ENCODE measurements at places on chromosomes 3 and 15.

DNA sequence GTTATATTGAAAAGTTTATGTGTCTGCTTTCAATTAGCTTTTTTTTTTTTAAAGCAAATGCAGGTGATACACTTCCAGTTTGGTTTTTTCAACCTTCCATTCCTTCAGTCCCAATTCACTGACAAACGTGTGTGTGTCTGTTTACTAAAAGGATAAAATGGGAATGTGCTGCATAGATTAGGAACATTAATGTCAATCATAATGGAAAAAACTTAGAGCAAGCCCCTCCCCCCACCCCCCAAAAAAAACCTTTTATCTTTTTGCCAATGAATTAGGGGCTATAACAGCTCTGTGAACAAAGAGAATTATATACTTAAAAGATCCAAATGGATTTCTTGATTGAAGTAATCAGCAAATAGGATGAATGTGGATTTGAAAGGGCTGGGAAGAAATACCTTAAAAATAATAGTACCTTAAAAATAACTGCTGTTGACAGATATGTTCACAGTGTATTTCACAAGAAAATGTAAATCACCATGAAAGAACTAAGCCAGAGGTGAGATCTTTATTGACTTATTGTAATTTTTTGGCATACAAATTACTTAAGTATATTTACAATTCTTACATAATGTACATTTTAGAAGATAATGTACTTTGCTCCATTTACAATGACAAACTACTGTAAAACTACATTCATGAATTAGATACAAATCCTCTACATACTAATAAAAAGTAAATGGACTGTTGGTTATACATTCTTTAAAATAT lies 3.5 kb upstream of the XXYLT1 start:
- DNase-seq: no peak

- DNase-seq: no peak
These were observed 24.6 kb downstream of the TRA2B start for GRCh38 chr3:185912929-185913901.

DNA sequence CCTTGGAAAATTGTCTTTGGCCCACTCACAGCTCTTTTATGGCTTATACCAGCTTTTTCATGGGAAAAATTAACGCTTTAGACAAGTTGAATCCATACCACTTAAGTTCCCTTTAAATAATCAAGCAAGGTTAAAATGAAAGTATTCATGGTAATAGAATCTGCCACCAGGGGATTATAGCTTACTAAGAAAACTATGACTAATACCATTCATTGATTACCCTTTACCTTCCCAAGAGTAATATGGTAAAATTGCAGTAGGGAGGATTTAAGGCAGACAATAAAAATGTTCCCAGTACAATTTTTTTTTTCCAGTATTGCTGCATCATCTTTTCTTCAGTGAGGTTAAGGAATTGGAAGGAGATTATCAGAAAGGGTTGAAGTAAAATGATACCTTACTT lies 641.1 kb upstream of the NAALADL2 start:
- DNase-seq: no peak

- no peak for DNase-seq
These were observed 66.4 kb upstream of the CCNL1 start for GRCh38 chr3:157226173-157226847.

- no peak for DNase-seq
These were observed at the start of gene MGLL for GRCh38 chr3:127822041-127822681. Gene MGLL (minus strand): TSS chr3:127822515. CDS start chr3:127822318, 197 bp downstream.

DNA sequence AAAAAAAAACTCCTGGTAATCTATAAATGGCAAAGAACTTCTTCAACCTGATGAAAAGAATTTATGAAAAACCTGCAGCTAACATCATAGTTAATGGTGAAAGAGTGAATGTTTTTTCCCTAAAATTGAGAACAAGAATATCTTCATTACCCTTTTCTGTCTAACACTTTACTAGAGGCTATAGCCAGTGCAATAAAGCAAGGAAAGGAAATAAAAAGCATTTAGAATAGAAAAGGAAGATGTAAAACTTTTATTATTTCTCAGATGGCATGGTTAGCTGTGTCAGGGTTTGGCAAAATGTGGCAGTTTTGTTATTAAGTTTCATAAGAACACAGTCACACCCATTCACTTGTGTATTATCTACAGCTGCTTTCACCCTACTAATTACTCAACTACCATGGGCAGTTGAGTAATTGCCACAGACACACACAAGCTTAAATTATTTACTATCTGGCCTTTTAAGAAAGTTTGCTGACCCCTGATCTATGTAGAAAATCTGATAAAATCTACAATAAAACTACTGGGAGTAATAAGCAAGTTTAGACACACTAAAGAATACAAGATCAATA lies 465.1 kb downstream of the MAGI1 start:
- no peak for DNase-seq

DNA sequence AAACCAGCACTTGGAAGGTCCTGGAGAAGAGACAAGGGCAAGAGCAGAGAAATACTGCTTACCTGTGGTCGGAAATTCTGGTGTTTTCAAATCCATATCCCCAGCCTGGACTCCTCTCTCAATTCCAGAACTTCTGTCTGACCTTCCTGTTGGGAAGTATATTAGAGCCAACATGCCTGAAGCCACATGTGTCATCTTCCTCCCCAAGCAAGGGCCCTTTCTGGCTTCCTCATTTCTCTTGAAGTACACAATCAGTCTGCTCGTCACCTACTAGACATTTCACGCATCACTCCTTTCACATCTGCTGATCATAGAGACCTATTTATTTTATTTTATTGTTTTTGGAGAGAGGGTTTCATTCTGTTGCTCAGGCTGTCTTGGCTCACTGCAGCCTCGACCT lies 8.4 kb downstream of the PARP14 start:
- DNase-seq: no peak

DNA sequence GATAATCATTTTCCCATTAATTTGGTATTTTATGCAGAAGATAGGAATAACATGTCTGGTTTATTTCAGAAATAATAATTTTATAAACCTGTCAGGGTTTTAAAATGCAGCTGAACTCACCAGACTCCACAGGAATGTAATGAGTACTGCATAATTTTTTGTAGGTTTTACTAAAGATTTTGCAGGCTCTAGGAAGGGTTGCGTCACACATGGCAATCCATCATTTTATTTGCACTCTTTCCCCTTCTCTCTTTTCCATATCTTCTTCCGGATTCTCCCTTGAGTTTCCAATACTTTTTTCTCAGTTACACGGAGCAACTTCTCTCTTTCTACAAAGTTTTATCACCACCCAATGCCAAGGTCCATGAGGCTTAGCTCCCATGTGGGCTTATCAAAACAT lies 234.7 kb downstream of the NFKBIZ start:
- no peak for DNase-seq

- peak; percentile 82 for DNase-seq
These were observed 25.7 kb downstream of the RPLP1 start for GRCh38 chr15:69478259-69478781.

DNA sequence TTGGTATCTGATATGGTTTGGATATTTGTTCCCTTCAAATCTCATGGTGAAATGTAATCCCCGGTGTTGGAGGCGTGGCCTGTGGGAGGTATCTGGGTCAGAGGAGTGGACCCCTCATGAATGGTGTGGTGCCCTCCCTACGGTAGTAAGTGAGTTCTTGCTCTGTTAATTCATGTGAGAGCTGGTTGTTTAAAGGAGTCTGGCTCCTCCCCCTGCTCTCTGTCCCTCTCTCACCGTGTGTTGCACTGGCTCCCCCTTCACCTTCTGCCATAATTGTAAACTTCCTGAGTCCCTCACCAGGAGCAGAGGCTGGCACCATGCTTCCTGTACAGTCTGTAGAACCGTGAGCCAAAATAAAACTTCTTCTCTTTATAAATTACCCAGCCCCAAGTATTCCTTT lies 246.9 kb upstream of the AGTR1 start:
- DNase-seq: no peak

Data from activated CD4-positive, alpha-beta T cell treated with anti-CD3 and anti-CD28 coated beads, Interleukin-2, amount 10 ng/mL, durations not matched to agents 24 days and 14 days (primary cell).